ENCODE measurements at places on chromosomes 13 and 19. TPM values are rescaled to one million over a fixed set of nuclear protein-coding genes. Genes with fewer than 3 reads are reported as not detected.

The PRODH2 gene
- total RNA-seq, result not detected

DNA sequence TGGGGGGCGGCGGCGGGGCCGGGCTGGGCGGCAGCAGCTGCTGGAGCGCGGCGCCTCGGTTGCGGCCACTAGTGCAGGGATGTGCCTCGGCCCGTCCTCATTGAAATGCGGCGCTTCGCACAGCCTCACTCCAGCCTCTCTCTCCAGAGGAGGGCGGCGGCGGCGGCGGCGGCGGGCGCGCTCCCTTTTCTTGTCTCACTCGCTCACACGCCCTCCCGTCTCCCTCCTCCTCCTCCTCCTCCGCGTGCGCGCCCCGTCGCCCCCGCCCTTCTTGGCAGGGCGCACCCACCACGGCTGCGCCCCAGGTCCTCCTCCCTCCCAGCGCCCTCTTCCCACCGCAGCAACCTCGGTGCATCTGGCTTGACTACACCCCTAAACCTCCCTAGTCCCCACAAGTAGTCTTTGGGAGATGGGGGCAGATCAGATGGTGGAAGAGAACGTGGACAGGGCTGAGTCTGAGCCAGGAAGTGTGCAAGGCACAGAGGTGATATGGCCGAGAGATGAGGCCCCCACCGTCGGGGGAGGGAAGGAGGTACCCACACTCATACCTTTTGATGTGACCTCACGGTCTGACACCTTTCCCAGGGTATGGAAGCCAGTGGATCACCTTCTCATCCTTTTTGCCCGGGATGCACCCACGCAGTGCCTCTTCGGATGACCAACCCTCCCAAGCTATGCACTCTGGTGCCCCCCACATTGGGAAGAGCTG is at the start of gene DCLK1:
DCLK1 (minus strand) TSS at position 161 of the 709 bp plus-strand sequence.
- no peak within 1 kb of the TSS for H3K27ac ChIP-seq
- H3K4me1 ChIP-seq, result no peaks in the 10 kb centered on the region
- no peak within 1 kb of the TSS for H3K4me3 ChIP-seq
- no peak for DNase-seq

DNA sequence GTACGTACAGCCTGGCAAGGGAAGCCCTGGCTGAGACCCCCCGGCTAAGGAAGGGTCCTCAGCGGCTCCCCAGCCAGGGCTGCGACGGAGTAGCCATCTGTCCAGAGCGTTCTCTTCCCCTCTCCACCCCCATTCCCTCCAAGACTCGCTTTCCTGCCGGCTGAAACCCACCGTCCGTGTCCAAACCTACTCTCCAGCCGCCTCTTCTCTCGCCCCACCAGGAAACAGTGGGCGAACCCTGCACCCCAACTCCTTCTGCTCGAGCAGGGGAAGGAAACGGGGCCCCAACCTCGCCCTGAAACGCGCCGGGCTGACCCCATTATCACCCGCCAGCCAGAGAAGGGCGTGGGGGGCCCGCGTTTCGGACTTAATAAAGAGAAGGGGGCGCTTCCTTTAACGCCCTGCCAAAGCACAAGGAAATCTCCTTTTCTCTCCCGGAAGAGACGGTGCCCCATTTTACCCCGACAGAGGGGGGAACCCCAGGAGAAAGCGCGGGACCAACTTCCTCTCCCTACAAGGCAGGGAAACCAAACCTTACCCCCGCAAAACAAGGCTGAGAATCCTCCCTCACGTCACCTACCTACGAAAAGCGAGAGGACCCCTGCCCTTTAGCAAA is 2.5 kb downstream of the ZC3H4 start:
- peak overlapping the region; percentile 96 for H3K4me3 ChIP-seq
- peaks cover 51% of the 10 kb centered on the region for H3K4me1 ChIP-seq
- peak; percentile 41 for DNase-seq
- H3K27ac ChIP-seq, result peak overlapping the region; percentile 99
- no peaks in the 10 kb centered on the region for H3K27me3 ChIP-seq
- peaks cover 8% of the 10 kb centered on the region for H3K36me3 ChIP-seq

The KANK3 gene
- 1.1 TPM for total RNA-seq

DNA sequence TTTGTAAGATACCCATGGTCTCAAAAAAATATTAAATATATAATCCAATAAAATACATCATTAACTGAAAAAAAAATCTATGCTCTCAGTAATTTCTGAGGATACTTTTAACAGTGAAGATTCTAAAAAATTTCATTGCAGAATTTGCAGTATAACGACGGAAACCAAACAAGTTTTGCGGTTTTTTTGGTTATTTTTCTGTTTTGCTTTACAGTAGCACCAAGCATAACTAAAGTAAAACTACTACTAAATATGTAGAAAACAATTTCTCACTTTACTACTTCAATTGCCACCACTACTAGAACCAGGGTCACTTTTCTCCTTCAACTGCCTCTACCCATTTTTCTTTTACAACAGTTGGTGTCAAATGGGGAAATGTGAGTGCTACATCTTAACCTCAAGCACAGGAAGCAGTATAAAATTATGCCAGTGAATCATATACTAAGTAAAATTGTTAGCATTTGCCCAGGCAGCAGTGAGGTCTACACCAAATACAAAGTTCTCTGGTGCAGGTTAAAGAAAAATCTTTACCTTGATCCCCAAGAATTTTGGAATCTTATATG is 24.1 kb downstream of the MICU2 start:
- no peaks in the 10 kb centered on the region for H3K27me3 ChIP-seq
- peaks cover 24% of the 10 kb centered on the region for H3K4me1 ChIP-seq
- H3K36me3 ChIP-seq, result no peaks in the 10 kb centered on the region
- H3K4me3 ChIP-seq, result no peak overlapping the region
- H3K27ac ChIP-seq, result no peak overlapping the region
- no peak for DNase-seq

The EIF3K gene
- total RNA-seq, result 275 TPM

The ZNF135 gene
- 1.4 TPM for total RNA-seq

The ABHD8 gene
- 6.0 TPM for total RNA-seq

GRCh38 chr13:96672016-96672415 is 322.3 kb downstream of the OXGR1 start:
- DNase-seq, result no peak
- no peak overlapping the region for H3K4me3 ChIP-seq
- no peak overlapping the region for H3K27ac ChIP-seq
- no peaks in the 10 kb centered on the region for H3K4me1 ChIP-seq
- no peaks in the 10 kb centered on the region for H3K27me3 ChIP-seq

- no peak overlapping the region for H3K27ac ChIP-seq
- H3K4me1 ChIP-seq, result no peaks in the 10 kb centered on the region
- no peak for DNase-seq
- no peak overlapping the region for H3K4me3 ChIP-seq
- no peaks in the 10 kb centered on the region for H3K36me3 ChIP-seq
Observed at GRCh38 chr19:54014920-54015560, 23.6 kb downstream of the CACNG6 start.

The SBNO2 gene
- 61.0 TPM for total RNA-seq

GRCh38 chr13:95677564-95678266 is 776 bp downstream of the DNAJC3 start:
- H3K27ac ChIP-seq, result peak overlapping the region; percentile 79
- DNase-seq, result peak; percentile 21

The PGLYRP2 gene
- 0.13 TPM for total RNA-seq

The MAST1 gene
- total RNA-seq, result 0.24 TPM

GRCh38 chr13:22740264-22740663 is 440.5 kb upstream of the SGCG start:
- DNase-seq, result no peak
- no peak overlapping the region for H3K4me3 ChIP-seq
- H3K4me1 ChIP-seq, result no peaks in the 10 kb centered on the region

DNA sequence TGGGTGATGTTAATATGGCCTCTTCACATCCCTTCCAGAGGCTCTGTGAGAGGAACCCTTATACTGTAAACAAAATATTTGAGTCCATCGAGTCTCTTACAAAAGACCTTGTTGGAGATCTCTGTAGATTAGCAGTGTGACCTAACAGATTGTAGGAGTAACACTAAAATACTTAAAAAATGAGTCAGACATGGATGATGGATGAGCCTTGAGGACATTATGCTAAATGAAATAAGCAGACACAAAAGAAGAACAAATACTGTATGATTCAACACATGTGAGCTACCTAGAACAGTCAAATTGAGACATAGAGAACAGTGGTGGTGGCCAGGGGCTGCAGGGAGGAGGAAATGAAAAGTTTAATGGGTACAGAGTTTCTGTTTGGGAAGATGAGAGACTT is 152.2 kb upstream of the UBL3 start:
- no peaks in the 10 kb centered on the region for H3K27me3 ChIP-seq
- no peak overlapping the region for H3K4me3 ChIP-seq
- no peak for DNase-seq
- H3K27ac ChIP-seq, result no peak overlapping the region
- H3K36me3 ChIP-seq, result no peaks in the 10 kb centered on the region

The PSG7 gene
- total RNA-seq, result not detected

DNA sequence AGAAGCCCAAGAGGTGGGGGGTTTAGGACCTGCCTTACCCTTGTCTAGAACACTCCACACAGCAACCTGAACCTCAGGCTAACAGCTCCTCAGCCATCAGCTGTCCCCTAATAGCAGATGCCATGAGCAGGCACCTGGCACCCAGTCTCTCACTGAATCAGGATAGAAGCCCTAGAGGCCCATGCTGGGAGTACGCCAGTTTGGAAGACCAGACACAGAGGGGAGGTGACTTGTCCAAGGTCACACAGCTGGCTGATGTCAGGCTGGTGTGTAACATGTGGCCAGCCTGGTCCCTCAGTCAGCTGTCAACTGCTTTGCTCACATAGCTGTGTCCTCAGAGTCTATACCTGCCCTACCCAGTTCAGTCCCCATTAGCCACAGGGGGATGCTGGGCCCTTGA is 12.8 kb upstream of the SAMD1 start:
- no peak overlapping the region for H3K27ac ChIP-seq
- peaks cover 11% of the 10 kb centered on the region for H3K36me3 ChIP-seq
- no peaks in the 10 kb centered on the region for H3K27me3 ChIP-seq
- H3K4me1 ChIP-seq, result no peaks in the 10 kb centered on the region
- no peak overlapping the region for H3K4me3 ChIP-seq

GRCh38 chr19:3062165-3063105 is at the start of gene TLE5:
Gene TLE5, minus strand, starts transcription at chr19:3062495. Its CDS starts 295 bp downstream, at chr19:3062200.
- H3K27ac ChIP-seq, result peak within 1 kb of the TSS; percentile 79
- H3K4me1 ChIP-seq, result peaks cover 49% of the 10 kb centered on the region
- H3K4me3 ChIP-seq, result peak within 1 kb of the TSS; percentile 97
- DNase-seq, result peak; percentile 67
- peaks cover 32% of the 10 kb centered on the region for H3K36me3 ChIP-seq

DNA sequence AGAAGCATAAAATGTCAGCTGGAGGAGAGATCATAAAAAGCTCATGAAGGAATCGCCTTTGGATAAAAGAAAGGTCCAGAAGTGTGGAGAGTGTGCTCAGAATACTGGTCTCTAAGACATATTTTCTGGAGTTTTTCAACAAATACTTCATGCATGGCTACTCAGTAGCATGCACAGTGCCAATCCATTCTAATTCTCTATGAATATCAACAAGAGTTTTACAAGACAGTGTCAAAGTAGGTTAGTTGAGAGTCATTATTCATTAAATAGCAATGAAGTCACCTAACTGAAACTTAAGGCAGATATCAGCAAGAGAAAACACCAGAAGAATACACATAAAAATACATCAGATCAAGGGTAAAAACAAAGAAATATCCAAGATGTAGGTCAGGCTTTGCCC is 1243.2 kb upstream of the SLC10A2 start:
- no peak for DNase-seq
- H3K4me3 ChIP-seq, result no peak overlapping the region
- H3K27me3 ChIP-seq, result no peaks in the 10 kb centered on the region

- H3K4me1 ChIP-seq, result no peaks in the 10 kb centered on the region
- no peak overlapping the region for H3K4me3 ChIP-seq
- DNase-seq, result no peak
- no peaks in the 10 kb centered on the region for H3K36me3 ChIP-seq
- no peaks in the 10 kb centered on the region for H3K27me3 ChIP-seq
Observed at GRCh38 chr13:37142877-37143276, 37.4 kb upstream of the CSNK1A1L start.

- no peaks in the 10 kb centered on the region for H3K4me1 ChIP-seq
- no peak overlapping the region for H3K27ac ChIP-seq
- DNase-seq, result no peak
- H3K36me3 ChIP-seq, result no peaks in the 10 kb centered on the region
Observed at GRCh38 chr13:62057286-62057685, 641.6 kb upstream of the PCDH20 start.

DNA sequence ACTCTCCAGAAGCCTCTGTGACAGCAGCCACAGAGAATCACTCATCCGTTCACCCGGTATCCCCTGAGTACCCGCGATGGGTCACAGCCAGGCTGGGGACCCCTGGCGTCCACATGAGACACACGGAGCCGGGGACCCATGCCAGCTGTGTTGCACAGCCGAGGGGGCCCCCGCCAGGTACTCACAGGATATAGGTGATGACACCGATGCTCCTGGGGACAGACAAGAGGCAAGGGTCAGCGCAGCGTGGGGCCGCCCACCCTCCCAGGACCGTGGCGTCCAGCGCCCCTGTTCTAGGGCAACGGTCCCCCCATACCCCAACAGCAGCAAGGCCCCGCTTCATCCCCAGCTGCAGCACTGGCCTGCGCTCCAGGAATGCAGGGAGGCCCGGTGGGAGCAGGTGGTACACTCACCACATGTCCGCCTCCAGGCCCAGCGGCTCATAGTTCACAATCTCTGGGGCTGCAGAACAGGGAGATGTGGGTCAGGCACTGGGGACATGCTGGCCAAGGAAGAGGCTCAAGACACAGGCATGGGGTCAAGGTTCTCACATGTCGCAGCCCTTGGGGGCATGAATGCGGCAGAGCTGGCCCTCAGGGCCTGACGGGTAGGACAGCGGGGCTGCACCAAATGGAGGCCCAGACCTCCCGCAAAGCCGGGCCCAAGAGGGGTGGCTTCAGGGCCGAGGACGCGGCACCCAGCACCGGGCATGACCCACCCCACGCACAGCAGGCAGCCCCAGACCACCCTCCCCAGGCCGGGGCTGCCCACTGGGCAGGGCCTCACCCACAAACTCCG is 7.2 kb downstream of the DAPK3 start:
- no peaks in the 10 kb centered on the region for H3K27me3 ChIP-seq
- peaks cover 23% of the 10 kb centered on the region for H3K36me3 ChIP-seq
- H3K27ac ChIP-seq, result no peak overlapping the region
- H3K4me3 ChIP-seq, result no peak overlapping the region
- no peaks in the 10 kb centered on the region for H3K4me1 ChIP-seq
- no peak for DNase-seq

GRCh38 chr19:3120611-3121276 is 15.1 kb upstream of the GNA15 start:
- no peak overlapping the region for H3K27ac ChIP-seq
- no peaks in the 10 kb centered on the region for H3K4me1 ChIP-seq
- no peak for DNase-seq

All from CD8-positive, alpha-beta memory T cell (primary cell).